ENCODE measurements at places on chromosomes 7 and 10.

GRCh38 chr7:151893405-151893923 lies 16.5 kb upstream of the PRKAG2 start:
- no peak for DNase-seq

DNA sequence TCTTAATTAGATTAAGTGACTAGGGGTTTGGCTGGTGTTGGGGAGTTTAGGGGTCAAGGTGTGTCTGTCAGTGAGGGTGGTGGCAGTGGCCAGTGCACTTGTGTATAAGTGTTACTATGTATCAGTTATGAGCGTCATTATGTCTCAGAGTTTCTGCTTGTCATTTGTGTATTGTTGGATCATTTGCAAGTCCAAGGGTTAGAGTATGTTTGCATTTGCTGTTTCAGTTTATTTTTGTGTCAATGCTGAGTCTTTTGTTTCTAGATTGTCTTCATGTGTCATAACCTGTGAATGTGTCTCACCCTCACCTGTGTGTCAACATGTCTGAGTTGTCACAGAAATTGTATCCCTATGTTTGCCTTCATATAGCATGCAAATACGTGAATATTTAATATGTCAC lies 97.5 kb upstream of the PAX2 start:
- DNase-seq, result no peak

DNA sequence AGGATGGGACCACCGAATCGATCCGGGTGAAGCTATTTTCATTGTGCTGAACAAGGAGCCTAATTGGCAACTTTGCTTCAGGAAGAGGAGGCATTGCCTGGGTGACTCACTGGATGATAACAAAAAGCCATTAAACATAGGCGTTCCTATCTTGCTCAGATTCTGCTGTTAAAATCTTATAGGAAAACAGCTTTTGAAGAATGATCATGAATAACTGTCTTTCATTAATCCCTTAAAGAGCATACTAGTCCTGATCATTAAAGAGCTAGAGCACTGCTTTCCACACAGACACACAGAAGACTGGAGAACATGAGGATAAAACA lies 174.2 kb upstream of the IMMP2L start:
- DNase-seq, result no peak

- peak; percentile 99 for DNase-seq
These were observed 273.9 kb downstream of the TSPAN12 start for GRCh38 chr7:120583899-120584586.

GRCh38 chr7:47932016-47932415 lies 16.2 kb downstream of the PKD1L1 start:
- DNase-seq, result peak; percentile 57

GRCh38 chr10:28734938-28735759 lies 57.8 kb downstream of the BAMBI start:
- peak; percentile 92 for DNase-seq

GRCh38 chr10:13885238-13885990 lies 298.6 kb downstream of the PRPF18 start:
- no peak for DNase-seq

- DNase-seq, result no peak
These were observed 373.4 kb upstream of the PCDH15 start for GRCh38 chr10:55174419-55174818.

- DNase-seq, result peak; percentile 50
These were observed 26.4 kb upstream of the PPP3CB start for GRCh38 chr10:73522263-73522662.

DNA sequence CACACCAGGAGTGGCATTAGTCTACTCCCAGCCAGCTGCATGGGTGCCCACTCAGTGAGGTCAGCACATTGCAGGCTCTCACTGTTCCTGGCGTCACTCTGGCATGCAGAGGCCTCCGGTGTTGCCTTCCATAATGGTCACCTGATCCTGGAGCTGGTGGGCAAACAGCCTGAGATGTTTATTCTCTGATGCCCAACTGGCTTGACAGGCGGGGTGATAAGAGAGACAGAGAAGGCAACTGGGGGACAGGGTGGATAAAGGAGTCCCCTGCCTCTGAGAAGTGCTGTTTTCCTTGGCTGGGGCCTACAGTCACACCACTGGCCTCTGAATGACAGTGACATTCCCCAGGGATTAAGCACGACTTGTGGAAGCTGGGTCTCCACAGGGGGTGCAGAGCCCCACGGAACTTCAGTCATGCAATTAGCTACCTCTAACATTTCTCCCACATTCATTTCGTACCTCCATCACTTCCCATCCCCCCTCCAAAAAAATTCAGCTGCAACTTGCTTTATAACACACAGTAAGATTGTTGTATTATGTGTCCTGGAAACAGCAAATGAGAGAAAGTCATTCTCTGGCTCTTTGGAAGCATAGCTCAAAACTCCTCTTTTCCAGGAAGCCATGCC lies 7.1 kb upstream of the RBM20 start:
- peak; percentile 6 for DNase-seq

- DNase-seq, result no peak
These were observed 3.8 kb downstream of the MCM10 start for GRCh38 chr10:13165177-13165576.

DNA sequence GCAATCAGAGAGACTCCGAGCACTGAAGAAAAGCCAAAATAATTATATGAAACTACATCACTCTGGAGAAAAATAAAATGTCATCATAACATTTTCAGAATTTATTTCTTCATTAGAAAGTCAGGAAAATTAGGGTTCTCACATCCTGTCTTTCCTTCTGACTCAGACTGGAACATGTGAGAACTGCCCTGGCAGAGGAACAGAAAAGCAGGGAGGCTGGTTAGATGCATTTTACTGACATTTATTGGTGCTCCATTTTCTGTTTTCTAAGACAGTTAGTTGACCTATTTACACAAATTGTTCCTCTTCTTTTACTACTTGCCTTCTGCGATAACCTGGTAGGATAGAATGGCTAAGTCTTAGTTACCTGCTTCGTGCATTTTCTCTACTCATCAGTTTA lies 58.6 kb upstream of the ANK3 start:
- DNase-seq, result no peak

GRCh38 chr7:81245353-81245752 lies 326.5 kb upstream of the SEMA3C start:
- DNase-seq, result no peak

GRCh38 chr7:818031-818699 lies 14.1 kb upstream of the SUN1 start:
- peak; percentile 77 for DNase-seq

DNA sequence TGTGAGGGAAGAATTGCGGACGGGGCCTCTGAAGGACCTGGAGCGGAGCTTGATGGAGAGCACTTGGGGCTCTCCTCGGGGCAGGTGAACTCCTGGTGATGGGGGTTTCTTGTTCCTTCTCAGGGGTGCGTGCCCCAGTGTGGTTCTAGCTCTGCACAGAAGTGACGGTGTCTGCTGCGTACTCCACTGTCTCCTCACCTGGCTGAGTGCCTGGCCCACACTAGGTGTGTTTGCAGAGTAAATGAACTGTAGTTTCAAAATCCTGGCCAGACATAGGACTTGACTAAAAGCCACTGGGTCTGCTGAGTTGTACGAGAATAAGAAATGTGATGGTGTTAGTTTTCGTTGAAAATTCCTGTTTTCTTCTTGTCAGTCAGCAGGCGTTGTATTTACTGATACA lies 35.6 kb downstream of the DYNC2I1 start:
- no peak for DNase-seq

GRCh38 chr7:16035392-16035791 lies 348.9 kb upstream of the MEOX2 start:
- DNase-seq, result no peak
